Inflammatory macrophage (primary cell): ENCODE measurements at places on chromosomes 1 and 21.

GRCh38 chr1:61588736-61589672 lies 135.9 kb downstream of the TM2D1 start:
- DNase-seq = peak; percentile 45

- no peak for DNase-seq
These were observed 73.6 kb downstream of the ZZZ3 start for GRCh38 chr1:77608893-77609292.

GRCh38 chr21:32207406-32207716 lies 71.5 kb downstream of the MIS18A start:
- no peak for DNase-seq

GRCh38 chr1:40221977-40222772 lies 25.6 kb upstream of the TMCO2 start:
- DNase-seq = no peak

DNA sequence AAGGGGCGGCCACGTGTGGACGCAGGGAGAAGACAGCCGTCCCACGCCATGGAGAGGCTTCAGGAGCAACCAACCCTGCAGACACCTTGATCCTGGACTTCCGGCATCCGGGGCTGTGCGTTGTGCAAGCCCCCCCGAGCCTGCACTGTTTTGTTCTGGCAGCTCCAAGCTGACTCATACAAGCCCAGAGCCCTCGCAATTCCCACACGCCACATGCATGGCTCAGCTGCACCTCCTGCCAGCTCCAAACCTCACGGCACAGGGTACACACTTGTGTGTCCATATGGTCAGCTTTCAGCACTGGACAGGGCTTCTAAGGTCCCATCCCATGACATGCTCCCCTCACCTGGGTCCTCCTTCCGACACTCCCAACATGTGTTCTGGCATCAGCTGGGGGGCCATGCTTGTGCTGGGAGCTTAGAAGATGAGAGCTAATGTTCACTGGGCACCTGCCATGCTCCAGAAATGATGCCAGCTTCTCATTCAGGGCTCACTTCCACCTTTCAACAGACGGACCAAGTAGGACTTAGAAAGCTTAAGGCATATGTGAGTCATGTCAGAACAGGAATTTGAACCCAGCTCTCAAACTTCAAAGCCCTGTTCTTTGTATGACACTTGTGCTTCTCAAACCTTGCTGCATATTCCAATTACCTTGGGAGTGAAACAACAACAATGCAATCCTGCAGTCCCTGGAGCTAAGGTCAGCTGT lies 137.3 kb downstream of the PGBD5 start:
- no peak for DNase-seq

GRCh38 chr1:111620441-111620971 lies 917 bp downstream of the RAP1A start:
- DNase-seq = peak; percentile 74

- DNase-seq = no peak
These were observed 20.2 kb downstream of the DPT start for GRCh38 chr1:168708698-168709404.

DNA sequence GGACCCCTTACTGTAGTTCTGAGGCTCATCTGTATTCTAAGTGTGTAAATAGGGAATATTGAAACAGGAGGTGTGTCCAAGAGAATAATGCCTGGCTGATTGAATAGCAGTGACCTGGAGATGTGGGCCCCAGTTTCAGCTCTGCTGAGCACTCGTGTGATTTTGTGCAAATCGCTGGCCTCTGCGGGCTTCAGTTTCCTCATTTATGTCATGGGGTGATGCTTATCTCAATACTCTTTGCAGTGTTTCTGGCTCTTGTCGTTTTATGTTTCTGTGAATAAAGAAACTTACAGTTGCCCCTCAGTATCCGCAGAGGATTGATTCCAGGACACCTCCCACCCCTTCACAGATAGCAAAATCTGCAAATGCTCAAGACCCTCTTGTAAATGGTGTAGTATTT lies 5.0 kb downstream of the COG2 start:
- DNase-seq = no peak

DNA sequence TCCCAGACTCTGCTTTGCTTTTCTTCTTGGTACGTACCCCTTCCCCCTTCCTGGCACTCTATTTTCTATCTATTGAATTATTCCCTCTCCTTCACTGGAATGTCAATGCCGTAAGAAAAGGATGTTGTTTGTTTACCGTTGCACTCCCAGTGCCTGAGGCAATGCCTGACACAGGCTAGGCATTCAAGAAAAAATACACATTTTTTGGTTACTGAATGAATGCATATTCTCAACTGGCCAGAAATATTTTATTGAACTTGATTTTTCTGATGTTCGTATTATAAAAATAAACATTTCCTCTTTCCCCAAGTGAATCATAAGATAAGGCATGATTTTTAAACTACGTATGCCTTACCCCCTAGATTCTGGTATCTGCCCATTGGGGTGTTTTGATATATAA lies 41.2 kb downstream of the GNG12 start:
- DNase-seq = no peak

DNA sequence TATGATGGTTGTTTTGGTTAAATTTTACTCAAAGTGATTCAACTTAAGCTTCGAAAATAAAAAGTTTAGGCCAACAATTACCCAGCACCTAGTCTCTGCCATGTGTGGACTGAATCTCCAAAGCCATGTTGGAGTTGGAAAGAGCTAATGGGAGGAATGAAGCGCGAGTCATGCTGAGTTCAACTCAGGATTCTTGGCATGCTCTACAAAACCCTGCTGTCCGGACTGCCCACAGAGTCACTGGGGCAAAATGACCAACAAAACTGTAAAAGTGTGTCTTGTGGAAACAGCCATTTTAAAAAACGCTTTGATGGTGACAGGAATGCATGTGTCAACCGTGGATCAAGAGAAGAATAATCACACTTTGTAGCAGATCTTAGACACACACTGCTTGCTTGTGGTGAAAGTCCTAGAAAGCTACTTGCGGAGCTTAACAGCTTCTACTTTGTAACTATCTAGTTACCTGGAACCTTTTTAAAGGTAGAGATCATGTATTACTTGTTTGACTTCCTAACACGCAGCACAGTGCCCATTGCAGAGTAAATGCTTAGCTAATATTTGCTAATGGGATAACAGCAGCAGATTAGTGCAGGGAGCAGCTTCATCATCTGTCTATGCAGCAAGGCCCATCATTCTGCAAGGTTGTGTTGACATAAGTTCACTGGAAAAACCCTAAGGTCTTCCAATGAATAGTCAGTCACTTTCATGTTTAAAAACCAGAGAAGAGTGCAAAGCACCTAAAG lies 7.0 kb upstream of the GBP6 start:
- no peak for DNase-seq

DNA sequence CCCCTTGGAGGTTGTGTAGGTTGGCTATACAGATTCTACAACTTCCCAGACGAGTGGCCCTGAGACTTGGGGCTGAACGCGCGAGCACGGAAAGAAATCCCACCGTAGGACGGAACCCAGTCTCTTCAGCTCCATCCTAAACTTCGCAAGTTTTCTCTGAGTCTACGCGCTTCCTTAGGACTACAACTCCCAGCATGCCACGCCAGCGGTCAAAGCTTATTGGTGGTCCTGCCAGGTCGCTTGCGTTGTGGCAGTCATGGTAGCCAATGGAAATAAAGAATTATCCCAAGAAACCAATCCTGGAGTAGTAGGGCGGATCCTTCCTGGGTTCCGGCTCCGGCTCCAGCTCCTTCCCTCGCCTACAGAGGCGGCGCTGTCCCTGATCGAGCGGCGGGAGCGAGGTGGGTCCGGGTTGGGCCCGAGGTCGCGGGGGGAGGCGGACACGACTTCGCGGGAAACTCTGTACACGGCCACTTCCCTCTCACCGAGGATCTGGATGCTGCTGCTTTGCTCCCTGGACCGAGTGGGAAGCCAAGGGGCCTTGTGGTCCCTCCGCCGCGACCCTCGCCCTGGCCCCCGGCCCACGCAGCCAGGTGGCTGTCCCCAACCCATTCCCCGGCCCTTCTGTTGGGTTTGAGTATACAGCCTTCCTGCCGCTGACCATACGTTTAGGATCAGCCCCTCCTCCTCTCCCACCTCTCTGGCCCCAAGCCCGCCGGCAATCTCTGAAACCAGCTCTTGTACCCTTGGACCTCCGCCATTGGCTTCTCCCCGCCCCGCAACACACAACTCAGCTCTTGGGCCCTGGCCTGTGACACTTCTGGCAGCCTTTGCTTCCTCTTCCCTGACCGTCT lies at the start of gene ZNF691:
Gene ZNF691 (plus strand): TSS at position 357 of the 854 bp plus-strand sequence. CDS start 3,046 bp downstream, outside the sequence.
- DNase-seq = peak; percentile 98

DNA sequence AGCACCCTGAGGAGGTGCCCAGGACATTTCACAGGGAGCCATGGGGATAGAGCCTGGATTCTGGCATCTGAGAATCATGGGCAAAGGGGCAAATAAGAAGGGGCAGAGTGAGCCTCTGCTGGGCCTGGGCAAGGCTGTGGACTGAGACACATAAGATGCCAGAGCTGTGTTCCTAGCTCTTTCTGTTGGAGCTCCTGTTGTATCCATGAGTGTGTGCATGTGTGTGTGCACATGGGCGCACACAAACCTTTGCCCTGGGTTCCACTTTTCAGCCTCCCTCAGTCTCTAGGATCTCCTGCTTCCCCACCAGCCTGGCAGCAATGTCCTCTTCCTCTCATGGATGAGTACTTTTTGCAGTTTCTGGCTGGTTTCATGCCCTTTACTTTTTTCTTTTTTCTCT lies 44.0 kb downstream of the ATF3 start:
- DNase-seq = no peak

GRCh38 chr21:39087238-39088030 lies 95.8 kb downstream of the PSMG1 start:
- no peak for DNase-seq

DNA sequence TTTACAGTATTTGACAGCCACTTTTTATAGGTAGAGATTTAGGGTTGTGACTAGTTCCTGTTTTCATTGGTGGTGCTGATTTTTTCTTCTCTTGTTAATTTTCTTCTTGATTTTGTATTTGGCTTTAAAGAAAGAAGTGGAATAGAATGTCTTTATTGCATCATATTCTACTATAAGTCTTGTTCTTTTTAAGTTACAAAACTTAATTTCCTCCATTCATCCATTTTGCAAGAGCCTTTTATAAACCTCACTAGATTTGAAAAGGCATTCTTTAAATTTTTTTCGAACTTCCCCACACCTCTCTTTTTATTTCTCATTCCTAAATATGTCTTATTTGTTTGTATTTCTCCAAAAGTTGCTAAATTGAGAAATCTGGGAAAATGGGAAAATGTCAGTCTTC lies 1368.6 kb upstream of the ADGRL4 start:
- DNase-seq = no peak

- DNase-seq = no peak
These were observed 21.5 kb downstream of the INAVA start for GRCh38 chr1:200916152-200916551.

DNA sequence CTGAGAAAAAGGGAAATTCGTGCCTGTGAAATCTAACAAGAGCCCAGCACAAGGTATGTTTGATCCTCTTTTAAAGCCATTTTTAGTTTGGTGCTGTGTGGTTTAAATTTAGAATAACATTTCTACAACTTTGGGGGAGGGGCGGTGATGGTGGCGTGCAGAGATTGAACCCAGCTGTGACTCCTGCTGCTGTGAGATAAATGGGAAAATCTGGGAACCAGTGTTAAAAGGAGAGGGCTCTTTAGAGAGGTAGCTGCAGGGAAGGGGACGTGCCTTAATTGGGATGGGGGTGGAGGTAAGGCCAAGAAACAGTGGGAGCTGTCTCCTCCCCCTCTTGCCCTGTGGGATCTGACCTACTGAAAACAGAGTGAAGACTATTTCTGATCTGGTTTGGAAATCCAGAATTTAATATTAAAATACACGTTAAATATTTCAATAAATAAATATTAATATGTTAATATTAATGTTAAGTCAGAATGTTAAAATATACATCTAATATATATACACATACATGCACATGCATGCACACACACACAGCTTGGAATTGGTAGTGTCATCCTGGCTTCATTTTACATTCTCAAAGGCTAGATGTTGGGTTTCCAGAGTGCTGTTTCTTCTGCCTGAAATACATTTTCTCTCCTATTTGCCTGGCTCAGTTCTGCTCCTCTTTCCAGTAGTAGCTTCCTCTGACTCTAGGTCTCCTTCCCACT lies 30.1 kb upstream of the DNAJC6 start:
- DNase-seq = no peak

GRCh38 chr1:230867903-230868735 lies at the start of gene C1orf198:
Gene C1orf198, minus strand, starts transcription at chr1:230868521. Its CDS starts 9 bp downstream, at chr1:230868512.
- peak; percentile 60 for DNase-seq

- peak; percentile 39 for DNase-seq
These were observed 98.8 kb downstream of the RABGAP1L start for GRCh38 chr1:174258148-174258550.

- DNase-seq = no peak
These were observed 22.2 kb upstream of the SPATA6 start for GRCh38 chr1:48493970-48494769.

GRCh38 chr1:162389021-162389818 lies 7.7 kb downstream of the C1orf226 start:
- no peak for DNase-seq

- DNase-seq = no peak
These were observed 709 bp upstream of the FBXO42 start for GRCh38 chr1:16352842-16353535.

GRCh38 chr1:228307218-228308023 lies 99.2 kb downstream of the TRIM11 start:
- no peak for DNase-seq

GRCh38 chr1:12168451-12169160 lies 1.8 kb downstream of the TNFRSF1B start:
- peak; percentile 40 for DNase-seq

- no peak for DNase-seq
These were observed 28.0 kb upstream of the RERE start for GRCh38 chr1:8845104-8846097.

GRCh38 chr1:199667089-199667488 lies 360.4 kb upstream of the NR5A2 start:
- no peak for DNase-seq

GRCh38 chr1:217493290-217493689 lies 137.6 kb downstream of the GPATCH2 start:
- no peak for DNase-seq

GRCh38 chr1:81760477-81761097 lies 40.1 kb upstream of the ADGRL2 start:
- DNase-seq = no peak

GRCh38 chr1:187469836-187470235 lies 641.1 kb downstream of the PLA2G4A start:
- no peak for DNase-seq

DNA sequence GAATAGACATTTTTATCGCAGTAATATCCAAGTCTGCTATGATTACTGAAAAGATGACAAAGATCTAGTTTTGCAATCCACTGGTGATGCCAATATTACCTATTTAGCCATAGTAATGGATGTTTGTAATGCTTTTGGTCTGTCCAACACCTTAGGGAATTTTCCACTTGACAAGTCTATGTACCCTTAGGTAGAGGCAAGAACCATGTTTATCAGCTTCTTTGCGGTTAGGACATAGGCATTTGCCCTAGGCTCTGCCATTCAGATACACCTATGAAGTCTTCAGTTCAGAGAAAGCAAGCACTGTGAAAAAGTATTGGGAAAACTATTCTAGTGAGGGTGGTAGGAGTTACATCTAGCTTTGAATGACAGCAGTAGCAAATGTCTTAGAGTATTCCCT lies 40.2 kb upstream of the SLC35D1 start:
- DNase-seq = no peak
